Adrenal gland (tissue), 19 donors: ENCODE measurements at places on chromosomes 1 and 21.

DNA sequence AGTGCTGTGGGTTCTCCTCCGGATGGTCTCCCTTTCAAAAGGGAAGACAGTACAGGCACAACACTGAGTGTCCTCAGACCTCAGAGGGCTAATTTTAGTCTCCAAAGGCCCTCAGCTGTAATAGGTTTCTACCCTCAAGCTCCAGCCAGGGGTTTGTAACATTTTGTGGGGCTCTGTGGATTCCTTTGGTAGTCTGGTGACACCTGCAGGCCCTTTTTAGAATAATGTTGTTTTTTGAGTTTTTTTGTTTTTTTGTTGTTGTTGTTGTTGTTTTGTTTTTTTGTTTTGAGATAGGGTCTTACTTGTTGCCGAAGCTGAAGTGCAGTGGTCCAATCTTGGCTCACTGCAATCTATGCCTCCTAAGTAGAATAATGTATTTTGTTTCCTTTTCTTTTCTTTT lies 15.0 kb upstream of the TMEM201 start:
- DNase-seq: peak; percentile 27

DNA sequence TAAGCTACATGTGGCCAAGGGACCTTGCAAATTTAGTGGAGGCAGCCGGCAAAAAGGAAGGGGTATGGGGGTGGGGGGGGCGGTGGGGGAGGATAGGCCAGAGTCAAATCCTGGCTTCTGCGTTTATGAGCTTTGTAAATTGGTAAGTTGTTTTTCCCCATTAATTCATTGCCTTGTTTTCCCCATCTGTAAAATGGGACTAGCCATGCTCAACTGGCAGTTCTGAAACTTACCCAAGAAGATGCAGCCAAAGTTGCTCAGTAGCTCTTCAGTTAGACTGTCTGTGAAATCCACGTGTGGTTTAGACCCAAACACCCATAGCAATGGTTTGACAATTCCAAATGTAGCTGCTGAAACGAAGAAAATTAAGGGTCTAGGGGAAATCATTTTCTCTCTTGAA lies 52.3 kb upstream of the FAM89A start:
- no peak for DNase-seq

DNA sequence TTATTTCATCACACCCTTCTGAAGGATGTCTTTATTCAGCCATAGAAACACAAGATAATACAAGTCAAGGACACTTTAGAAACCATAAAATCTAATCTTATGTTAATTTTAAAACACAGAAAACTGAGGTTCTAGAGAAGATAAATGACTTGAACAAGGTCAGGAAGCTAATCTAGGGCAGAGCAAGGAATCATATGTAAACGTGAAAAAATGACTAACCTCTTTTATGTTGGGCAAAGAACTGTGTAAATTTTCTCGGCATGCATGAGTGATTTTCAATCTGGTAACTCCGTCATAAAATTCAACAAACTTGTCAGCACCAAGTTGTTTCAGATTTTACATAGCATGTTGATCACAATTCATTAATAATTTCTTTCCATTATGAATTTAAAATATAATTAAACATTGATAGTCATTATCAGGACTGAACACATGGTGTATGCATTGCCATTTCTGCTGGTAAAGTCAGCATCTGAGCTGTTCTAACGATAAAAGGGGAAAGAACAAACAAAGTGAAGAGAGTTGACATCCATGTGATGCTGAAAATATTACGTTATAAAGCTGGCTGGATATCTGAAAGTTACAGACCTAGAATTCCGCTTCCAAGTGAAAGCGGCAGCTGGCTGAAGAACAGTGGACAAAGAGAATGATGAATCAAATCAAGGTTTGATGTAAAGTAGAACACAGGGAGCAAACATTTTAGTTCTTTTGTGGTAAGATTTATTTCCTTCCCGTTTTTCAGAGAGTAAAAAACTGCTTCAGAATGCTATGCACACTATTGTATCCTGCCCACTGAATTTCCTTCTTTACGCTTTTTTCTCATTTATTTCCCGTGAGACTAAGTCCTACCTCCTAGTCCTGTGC lies 1037.4 kb upstream of the TMPRSS15 start:
- DNase-seq: no peak

DNA sequence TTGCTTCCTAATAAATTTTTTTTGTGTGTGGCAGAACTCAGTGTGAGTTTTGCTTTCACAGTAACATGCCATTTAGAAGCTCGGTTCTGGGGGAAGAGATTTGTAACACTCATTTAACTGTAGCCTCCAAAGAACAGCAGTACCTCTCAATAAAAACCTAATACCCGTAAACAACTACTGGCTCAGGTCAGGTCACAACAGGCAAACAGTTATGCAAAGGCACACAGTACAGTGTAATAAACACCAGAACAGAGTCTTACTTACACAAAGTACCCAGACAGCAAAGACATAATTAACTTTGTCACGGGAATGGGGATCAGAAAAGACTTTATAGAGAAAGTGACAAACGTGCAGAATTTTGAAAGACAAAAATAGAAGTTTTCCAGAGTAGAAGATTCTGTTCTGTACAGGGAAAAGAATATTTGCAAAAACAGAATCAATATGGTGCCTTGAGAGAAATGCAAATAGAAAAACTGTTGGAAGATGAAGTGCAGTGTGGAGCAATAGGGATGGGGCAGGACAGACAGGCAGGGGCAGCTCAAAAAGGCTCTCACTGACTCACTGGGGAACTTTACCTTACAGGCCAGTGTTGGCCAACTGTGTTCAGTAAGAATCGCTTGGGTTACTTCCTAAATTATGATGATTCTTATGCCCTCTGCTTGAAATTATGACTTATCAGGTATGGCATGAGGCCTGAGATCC lies 38.8 kb downstream of the EGLN1 start:
- DNase-seq: no peak

DNA sequence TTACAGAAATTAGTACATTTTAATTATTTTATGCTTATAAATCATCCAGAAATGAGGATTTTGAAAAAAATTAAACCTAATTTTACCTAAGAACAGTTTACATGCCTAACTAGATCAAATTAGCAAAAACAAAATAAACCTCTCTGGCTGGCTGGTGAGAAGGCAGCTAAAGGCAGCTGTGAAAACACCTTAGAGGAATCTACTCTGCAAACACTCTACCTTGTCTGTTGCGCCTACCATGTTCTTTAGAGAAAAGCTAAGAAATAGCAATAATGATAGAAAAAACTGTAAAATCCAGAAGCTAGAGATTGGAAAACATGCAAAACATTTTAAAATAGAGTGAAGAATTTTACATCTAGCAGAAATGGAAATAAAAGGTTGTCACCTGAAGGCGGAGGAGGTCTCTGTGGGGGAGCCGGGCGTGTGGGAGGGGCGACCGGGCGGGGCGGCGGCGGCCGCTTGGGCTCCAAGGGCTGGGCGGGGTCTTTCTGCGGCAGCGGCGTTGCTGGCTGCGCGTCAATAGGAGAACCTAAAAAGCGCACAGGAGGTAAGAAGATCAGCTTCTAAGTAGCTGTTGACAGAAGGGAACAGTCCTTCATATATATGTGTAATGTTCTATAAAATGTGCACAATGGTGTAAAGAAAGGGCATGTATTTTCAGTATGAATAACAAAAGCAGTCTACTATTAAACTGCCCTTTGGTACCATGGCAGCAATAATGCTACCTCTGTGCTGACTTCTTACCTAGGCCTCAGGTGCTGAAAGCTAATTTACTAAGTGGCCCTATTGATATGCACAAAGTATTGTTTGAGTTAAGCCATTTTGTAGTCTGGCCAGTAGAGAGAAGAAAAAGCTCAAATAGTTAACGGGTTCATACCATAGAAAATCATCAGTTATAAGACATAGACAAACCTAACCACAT lies 33.3 kb upstream of the CFAP298 start:
- DNase-seq: no peak

DNA sequence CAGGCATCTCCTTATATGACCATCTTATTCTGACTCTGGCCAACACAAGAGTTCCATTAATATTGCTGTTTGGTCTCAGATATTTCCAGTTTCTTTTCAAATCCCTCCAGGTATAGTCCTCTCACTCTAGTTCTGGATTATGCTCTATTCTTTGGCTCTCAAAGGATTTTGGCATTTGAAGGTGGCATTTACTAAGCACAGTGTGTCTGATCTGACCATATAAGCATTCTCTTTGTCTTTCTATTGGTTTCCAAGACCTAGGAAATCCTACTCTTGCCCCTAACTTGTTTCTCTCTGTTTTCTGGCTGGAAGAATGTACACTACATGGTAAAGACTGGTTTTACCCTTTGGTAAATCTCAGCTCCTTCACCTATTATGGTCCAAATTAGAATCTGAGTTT lies 12.7 kb upstream of the ACADM start:
- DNase-seq: no peak

DNA sequence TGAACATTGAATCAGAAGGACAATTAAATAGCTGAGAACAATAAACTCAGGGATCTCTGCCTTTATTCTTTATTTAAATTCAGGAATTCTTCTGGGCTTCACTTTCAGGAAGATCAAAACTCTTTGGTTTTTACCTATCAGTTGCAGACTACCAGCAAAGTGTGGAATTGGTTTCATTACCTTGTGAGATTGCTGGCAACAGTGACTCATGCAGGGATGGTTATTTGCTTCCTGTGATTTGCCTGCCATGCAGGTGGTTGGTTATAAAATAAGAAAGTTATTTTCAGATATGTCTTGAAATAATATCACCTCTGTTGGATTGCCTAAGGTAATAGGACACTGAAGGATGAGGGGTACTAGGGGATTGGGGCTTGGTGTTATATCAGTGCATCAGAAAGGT lies 204.6 kb downstream of the PTBP2 start:
- no peak for DNase-seq

DNA sequence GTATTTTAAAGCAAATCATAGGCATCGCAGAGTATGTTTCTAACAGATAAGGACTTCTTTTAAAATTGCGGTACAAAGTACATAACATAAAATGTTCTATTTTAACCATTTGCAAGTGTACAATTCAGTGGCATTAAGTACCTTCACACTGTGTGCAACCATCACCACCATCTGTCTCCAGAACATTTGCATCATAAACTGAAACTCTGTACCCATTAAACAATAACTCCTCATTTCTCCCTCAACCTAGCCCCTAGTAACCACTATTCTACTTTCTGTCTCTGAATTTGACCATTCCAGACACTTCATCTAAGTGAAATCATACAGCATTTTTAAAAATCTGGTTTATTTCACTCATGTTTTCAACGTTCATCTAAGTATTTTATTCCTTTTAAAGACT lies 16.6 kb upstream of the ATF3 start:
- no peak for DNase-seq

DNA sequence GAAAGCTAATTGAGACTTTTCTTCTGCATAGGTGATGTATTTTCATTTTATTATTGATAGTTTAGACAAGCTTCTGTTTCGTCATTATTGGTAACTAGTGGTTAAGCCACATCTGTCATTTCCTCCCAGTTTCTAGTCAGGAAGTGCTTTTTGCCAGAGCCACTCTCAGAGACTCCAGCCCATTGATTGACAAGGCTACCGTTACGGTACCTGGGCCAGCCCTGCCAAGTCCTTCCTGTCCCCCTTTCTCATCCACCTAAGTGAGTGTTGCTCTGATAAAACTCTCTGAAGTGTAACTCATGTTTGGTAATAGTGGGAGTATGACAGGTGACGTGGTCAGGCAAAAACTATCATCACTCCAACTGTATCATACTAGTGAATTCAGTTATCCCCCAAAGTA lies 29.6 kb upstream of the AGL start:
- DNase-seq: no peak

- no peak for DNase-seq
These were observed 9.0 kb upstream of the PLCH2 start for GRCh38 chr1:2466958-2467554.

DNA sequence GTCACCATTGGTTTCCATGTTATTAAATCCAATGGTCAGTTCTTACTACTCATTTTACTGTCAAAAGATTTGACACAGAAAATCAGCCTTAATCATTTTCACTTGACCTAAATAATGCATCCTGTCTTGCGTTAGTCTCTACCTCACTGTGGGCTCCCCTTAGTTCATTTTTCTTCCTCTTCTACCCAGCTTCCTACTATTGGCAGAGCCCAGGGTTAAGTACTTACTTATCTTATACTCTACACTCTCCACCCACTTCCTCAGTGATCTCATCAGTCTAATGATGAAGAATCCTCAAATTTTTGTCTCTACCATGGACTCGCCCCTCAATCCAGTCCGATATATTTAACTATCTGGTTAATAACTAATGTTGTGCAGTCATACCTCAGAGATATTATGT lies 735.9 kb downstream of the KCNT2 start:
- DNase-seq: no peak

GRCh38 chr1:178969226-178969987 lies 56.3 kb upstream of the FAM20B start:
- DNase-seq: no peak

GRCh38 chr1:241228339-241228738 lies 128.7 kb downstream of the RGS7 start:
- no peak for DNase-seq

- no peak for DNase-seq
These were observed 258.1 kb upstream of the RAB4A start for GRCh38 chr1:229012823-229013222.

- DNase-seq: no peak
These were observed 671.6 kb upstream of the ZP4 start for GRCh38 chr1:238562341-238562740.

DNA sequence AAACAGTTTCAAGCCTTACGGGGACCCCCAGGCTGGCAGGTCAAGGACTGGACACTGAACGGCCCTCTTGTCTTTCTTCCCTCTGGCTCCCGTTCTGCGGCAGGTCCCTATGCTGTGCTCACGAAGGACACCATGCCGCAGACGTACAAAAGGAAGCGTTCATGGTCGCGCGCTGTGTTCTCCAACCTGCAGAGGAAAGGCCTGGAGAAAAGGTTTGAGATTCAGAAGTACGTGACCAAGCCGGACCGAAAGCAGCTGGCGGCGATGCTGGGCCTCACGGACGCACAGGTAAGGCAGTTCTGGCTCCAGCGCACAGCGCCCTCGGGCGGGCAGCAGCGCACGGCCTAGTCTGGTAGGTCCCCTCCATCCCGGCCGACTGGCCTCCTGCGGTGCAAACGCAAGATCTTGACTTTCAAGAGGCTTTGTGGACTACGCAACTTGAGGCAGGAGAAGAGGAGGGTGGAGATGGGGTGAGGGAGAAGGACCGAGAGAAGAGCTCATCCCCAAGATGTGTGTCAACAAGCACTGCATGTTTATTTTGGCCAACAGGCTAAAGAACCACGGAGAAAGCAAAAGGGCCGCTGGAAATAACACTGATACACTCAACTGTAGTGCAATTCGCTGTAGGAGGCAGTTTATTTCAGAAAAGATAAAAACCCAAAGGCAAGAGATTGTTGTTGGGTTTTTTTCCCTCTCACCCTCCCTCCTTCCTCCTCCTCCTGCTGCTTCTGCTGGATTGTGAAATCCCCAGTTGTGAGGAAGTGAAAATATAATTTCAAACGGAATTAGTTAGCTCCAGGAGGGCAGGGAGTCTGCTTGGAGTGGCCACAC lies 3.0 kb downstream of the HLX start:
- no peak for DNase-seq
